Activated T-helper 1 cell treated with anti-CD3 and anti-CD28 coated beads, Interleukin-2, amount 50 U/mL, for 16 hours (primary cell): ENCODE measurements at places on chromosomes 5 and 9.

DNA sequence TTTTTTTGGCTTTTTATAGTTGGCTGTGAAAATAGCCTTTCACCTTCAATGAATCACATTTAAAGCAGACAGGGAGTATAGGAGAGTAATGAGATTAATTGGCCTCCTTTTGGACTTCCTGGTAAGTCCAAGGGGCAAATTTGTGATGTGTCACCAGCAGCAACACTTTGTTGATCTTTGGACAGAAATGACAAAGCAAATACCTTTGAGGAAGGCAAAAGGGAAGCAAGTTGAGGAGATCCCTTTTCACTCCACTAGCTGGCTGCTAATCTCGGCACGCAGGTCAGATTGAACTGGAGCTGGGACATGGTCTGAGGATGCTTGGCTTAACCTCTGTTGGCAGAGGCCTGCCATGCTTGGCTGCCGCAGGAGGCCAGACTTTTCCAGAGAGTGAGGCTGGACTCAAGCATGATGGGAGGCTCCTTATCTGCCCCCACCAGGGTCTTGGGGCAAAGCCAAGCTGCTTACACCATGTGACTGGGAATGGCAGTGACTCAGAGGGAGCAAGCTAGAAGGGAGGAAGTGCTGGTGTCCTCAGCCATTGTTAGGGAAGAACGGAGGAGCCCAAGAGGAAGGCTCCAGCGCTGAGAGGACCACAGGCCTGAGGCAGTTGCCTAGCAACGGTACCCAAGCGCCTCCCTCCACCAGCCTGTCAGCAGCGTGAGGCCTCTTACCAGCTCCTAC, 174.5 kb upstream of the MAP1B start:
- DNase-seq = no peak

DNA sequence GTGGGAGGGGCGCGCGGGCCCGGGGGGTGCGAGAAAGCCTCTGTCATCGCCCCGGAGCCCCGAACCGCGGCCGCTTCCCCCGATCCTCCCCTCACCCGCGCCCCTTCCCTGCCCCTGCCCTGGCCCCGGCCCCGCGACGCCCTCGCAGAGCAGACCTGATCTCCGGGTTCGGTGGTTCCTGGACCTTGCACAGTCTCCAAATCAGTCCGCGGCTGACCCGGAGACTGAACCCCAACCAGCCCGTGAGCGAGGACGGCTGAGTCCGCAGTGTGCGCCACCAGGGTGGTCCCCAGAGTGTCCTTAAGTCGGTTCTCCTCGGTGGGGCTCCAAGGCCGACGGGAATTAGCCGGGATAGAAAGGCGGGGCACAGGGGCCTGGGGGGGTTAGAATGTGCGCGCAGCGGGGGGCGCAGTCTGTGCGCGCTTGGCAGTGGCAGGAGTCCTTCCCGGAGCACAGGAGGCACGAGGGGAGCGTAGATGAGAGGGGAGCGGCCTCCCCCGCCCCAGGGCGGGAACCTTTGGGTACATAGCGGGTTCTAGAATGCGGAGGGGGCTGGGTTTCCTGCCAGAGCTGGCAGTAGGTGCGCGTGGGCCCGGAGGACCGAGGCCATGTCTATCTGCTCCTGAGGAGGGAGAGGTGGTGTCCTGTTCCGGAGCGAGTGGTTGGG, 779 bp downstream of the PKN3 start:
- DNase-seq = no peak

GRCh38 chr5:78065663-78066062, 228.8 kb downstream of the AP3B1 start:
- no peak for DNase-seq

DNA sequence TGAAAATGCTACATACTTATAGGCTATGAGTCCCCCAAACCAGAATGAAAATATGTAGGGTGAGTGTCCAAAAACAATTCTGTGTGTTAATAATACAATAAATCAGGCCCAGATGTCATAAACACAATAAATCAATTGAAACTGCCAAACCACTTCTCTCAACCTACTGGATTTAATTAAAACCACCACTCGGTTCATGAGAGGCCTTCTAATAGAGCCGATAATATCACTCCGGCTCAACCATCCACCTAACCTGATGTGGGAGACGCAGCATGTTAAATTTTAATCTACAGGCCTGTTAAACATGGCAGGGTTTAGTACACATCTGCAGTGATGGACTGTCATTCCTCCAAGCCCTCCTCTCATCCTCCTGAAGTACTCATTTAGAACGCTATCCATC, 734.5 kb upstream of the ZNF608 start:
- DNase-seq = no peak

DNA sequence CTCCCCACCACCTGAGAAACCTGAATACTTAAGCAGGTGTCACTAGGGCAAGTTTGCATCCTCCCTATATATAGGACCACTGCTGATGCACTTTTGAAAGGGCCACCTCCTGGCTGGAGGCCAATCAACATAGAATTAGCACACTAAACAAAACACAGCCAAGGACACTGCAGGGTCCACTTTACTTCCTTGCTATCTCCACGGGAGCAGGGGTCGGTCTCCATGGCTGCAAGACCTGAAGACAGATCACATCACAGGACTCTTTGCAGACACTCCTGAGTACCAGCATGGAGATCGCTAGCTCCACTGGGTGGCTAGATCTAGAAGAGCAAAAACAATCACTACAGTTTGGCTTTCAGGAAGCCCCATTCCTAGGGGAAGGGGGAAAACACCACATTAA, 72.3 kb downstream of the C9orf153 start:
- no peak for DNase-seq

DNA sequence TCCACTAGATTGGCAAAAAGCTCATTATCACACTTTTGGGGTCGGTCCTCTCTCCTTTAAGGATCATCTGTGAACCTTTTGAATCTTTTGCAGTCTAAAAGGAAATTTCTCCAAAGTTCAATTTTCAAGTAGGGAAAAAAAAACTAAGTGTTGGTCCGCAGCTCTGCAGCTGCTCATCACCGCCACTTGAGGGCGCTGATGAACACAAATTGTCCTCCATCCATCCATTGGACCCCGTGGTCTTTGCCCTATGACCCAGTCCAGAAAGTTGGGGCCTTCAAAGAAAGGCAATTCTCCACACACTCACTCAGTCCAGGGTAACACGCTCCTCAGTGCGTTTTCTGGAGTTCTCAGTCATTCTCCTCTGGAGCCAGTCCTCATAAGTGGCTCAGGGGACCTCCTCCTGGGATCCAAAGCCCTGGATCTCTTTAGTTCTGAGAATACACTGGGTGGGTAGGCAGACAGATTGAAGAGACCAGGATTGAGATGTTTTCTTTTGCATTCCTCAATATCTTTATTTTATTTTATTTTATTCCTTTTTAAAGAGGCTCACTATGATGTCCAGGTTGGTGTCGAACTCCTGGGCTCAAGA, 63.6 kb upstream of the SLC28A3 start:
- DNase-seq = no peak

DNA sequence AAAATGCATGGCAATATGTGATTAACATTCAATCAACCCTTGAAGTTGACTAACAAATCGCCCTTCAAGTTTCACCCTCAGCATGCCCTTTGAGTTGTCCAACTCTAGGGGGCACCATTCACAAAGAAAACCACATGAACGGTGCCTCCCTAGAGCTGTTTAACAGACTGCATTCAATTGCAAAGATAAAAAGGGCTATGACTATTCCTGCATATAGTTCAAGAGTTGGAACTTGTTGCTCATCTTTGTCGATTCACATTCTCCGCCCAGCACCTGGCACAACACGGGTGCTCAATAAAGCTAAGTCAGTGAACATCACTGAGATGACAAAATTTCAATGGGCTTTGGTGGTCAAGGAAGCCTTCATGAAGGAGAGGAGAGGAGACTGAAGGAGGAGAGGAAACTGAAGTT, 69.6 kb upstream of the SLC30A5 start:
- DNase-seq = no peak

- DNase-seq = no peak
Observed at GRCh38 chr5:17240487-17240886, 23.1 kb downstream of the BASP1 start.
